ENCODE measurements at places on chromosomes 5 and 9.
A peak's percentile ranks its signal among the peaks of the same experiment; 100 is the strongest.

GRCh38 chr5:78961743-78962142 is 23.4 kb downstream of the ARSB start:
- DNase-seq: no peak

GRCh38 chr5:175534070-175534932 is 55.9 kb downstream of the SFXN1 start:
- DNase-seq: peak; percentile 75

- no peak for DNase-seq
Observed at GRCh38 chr5:167895899-167896659, 395.4 kb upstream of the WWC1 start.

DNA sequence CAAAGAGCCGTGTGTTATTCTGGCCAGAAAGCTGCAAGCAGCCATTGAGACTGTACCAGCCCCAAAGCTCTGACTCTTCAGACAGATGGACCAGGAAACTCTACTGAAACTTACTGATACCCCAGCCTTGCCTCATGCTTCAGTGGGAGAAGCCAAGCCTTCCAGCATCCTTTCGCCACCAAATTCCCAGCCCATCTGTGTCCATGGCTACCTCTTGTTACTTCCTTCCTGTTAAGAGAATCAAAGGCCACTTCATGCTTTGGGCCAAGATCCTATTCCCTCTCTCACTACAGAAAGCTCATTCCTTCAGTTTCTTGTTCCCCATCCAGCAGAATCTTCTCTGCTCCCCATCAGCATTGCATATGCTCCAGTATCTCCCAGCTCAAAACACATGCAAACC is 46.9 kb upstream of the FREM1 start:
- no peak for DNase-seq

- no peak for DNase-seq
Observed at GRCh38 chr9:123343443-123344191, 12.4 kb upstream of the CRB2 start.

DNA sequence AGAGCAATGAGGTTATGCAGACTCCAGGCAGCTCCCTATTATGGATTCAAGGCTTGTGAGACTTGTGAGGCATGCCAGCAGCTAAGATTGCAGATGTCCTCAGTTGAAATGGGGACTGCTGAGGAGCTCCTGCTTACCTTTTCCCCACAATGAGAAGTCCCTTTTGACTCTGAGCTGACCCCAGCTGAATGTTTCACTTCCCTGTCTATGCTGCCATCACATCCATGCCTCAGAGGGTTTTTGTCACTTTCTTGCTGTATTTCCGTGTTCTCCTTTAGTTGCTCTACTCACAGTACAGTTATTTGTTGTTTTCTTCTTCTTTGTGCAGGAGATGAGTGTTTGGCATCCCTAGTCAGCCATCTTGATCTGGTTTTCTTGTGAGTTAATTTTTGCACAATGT is 18.8 kb upstream of the OR2S2 start:
- DNase-seq: no peak

DNA sequence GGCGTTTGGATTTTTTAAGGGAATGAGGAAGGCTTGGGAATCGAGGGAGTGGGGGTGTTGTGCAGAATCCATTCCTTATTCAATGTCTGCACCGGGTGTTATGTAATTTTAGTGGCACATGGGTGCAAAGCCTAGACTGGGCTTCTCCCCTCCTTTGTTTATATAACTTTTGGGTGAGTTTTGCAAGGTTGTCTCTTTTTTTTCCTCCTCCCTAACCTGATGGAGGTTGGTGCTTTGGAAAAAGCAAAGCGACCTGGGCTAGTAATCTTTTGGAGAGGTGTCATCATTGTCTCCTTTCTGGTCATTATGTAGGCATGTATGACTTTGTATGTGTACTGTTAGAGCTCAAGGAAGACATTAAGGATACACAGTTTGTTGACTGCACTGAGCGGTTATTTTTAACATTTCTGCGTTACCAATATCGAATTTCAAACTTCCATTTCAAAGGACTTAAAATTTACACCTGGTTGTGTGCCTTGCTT is 3.1 kb downstream of the SMARCA2 start:
- DNase-seq: no peak

DNA sequence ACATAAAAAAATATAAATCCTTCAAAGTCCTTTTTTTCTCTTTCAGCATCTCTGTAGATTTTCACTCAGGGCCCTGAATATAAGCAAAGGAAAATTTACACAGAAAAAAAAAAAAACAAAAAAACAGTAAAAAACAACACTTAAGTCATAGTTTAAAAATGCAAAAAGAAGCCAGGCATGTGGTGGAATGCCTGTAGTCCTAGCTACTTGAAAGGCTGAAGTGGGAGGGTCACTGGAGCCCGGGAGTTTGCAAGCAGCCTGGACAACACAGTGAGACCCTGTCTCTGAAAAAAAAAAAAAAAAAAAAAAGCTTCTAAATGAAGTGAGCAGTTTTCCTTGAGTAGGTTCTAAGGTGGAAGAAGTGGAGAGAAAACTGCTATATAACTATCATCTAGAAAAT is 55.0 kb upstream of the BNC2 start:
- DNase-seq: no peak

DNA sequence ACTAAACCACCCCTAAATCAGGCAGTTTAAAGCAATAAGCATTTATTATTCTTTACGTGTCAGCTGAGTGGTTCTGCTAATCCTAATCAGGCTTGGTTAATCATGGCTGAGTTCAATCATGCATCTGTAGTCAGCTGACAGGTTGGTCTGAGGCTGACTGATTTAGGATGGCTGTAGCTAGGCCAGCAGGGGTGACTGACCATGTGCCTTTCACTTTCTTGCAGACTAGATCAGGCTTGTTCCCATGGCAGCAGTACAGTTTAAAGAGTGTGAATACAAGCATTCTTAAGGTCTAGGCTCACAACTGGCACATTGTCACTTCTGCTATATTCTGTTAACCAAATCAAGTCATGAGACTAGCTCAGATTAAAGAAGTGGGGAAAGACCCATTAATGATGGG is 16.1 kb upstream of the MPDZ start:
- DNase-seq: no peak

DNA sequence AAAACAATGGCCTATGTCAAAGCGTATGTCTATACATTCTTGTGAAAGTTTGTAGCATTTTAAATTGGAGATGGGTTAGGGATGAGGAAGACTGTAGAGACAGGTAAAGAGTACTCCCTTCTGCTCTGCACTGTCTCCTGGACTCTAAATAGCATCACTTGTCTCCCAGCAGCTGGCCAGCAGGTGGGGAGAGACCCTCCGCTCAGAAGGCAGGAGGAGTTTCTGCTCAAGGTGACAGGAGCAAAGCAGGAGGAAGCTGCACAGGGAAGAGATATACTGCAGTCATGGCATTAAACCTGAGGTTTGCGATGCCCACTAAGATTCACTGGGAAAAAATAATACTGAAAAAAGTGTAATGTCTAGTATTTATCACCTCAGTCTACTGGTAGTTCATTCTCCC is 10.7 kb upstream of the ASTN2 start:
- DNase-seq: no peak

DNA sequence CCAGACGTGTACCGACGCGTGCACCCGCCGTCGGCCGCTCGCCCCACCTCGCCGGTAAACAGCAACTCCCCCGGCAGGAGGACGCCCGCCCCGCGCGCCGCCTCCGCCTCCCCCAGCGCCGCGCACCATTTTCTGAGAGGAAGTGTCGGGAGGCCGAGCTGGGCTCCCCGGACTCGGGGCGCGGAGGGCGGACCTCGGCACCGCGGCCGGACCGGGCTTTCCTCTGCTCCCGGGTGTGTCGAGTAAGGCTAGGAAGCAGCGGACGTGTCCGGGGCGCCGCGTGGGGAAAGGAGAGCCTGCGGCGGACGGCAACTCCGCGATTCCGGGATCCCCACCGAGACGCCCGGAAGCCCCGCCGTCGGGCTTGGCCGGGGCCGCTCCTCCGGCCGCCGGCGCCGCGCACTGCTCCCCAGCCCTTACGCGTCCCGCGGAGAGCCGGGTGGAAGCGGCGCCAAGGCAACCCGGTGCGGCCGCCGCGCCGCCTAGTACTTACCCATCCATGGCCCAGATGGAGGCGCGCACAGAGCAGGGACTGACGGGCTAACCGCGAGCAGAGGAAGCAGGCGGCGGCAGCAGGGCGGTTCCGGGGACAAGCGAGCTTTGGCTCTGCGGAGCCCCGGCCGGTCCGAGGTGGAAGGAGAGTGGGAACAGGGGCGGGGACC is at the start of gene PTBP3:
Gene PTBP3, minus strand, starts transcription at position 643 of the 662 bp plus-strand sequence. CDS start 35,754 bp downstream, outside the sequence.
- peak; percentile 44 for DNase-seq

DNA sequence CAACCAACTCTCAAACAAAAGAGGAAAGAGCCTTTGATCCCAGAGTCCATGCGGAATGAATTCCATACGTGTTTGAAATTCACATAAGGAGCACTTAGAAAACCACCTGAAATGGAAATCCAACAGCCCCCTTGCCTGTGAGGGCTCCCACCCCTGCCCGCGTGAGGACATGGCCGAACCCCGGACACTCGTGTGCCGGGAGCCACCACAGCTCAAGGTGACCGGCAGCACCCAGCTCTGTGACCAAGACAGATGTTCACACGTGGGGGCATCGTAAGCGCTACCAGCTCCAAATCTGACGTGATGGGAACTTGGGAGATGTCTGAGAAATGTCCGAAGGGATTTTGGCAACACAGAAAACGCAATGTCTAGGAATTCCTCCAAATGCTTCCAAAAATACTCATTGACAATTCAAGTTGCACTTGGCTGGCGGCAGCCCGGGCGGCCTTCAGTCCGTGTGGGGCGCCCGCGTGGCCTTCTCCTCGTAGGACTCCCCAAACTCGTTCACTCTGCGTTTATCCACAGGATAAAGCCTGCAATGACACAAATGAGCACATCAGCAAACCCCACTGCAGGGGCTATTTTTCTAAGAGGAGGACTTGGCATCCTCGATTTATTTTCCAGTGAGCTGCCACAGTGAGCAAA is 23.2 kb upstream of the TERT start:
- no peak for DNase-seq

- no peak for DNase-seq
Observed at GRCh38 chr5:7000310-7000709, 287.1 kb downstream of the TENT4A start.

- no peak for DNase-seq
Observed at GRCh38 chr5:123690821-123691220, 178.8 kb downstream of the CSNK1G3 start.

DNA sequence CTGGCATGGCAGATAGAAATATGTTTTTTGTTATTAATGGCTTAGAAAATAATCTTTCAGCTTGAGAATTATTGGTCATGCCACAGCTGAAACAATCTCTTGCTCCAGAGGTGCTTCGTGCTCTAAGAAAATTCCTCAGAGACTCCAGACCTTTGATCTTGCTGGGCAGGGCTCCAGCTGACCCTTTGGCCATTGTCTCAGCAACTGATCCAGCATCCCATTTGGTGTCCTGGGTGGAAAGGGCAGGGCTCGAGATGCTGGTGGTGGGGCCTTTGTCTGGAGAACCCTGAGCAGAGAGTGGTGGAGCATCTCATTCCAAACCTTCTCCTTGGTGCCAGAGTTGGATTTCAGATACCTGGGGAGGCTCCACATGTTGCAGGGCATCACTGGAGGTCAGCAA is 43.2 kb upstream of the PIK3R1 start:
- no peak for DNase-seq

DNA sequence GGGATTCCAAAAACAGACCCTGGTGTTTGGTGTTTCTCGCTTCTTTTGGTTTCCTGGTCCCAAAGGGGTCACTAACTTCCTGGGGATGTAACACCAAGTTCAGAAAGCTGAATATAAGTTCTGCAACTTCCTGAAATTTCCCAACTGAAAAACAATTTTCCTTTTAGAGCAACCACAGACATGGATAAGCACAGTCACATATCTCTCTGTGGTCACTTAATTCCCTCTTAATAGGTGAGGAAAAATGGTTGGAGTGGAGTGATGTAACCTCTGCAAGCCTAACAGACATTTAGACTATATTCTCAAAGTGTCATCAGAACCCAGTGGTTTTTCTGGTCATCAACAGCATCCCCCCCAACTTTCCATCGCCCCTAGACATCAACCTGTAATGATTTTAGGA is 135.3 kb downstream of the PRELID2 start:
- DNase-seq: no peak

- no peak for DNase-seq
Observed at GRCh38 chr5:90590-91547, 1.1 kb upstream of the PLEKHG4B start.

DNA sequence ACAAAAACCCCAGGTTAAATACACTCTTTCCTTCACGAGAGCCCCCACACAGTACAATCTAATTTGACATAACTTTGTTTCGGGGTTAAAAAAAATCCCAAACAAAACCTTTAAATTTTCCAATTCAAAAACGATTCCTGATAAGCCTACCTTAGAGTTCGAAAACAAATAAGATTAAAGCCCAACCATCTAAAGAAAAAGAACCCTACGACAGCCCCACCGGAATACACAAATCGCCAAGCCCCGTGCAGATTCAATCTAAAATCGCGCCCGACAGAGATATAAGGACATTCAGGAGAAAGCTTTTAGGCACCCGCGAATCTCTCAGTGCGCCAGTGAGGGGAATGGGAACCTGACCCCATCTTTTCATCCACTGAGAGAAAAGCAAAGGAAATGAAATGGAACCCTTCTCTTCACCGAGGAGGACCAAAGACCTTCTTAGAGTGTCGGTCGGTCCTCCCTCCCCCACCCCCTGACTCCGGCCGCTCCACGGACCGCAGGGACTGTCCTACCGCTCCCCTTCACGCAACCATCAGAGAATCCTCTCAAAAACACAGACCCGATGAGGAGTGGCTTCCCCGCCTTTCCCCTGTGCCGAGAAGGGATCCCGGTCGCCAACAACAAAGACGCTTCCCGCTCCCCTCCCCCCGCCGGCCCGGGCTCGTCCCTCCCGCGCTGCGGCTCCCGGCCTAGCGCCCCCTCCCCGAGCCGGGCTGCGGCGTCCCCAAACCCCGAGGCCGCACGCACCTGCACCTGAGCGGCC is 925 bp downstream of the ABHD17B start:
- peak; percentile 14 for DNase-seq

DNA sequence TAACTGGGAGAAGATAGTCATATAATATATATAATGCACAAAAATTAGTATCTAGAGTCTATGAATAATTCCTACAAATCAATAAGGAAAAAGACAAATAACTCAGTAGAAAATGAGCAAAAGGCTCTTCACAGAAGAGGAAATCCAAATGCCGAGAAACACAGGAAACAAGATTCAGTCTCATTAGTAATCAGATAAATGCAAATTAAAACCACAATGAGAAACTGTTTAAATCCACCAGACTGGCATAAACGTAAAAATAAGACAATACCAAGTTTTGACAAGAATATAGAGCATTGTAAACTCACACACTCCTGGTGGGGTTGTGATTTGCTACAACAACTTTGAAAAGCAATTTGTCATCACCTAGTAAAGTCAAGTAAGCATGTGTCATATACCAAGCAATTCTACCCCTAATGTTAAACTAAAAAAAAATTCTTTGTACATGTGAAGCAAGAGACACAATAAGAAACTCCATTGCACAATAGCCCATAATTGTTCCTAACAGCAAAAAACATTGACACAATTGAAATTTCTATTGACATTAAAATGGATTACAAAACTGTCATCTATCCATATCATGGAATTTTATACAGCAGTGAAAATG is 21.0 kb upstream of the UBLCP1 start:
- no peak for DNase-seq
